ENCODE measurements at places on chromosomes 12 and 14. TPM values are rescaled to one million over a fixed set of nuclear protein-coding genes. Genes with fewer than 3 reads are reported as not detected.

- no peak for DNase-seq
Observed at GRCh38 chr14:104680806-104681688, 8.4 kb upstream of the INF2 start.

GRCh38 chr14:57243320-57243719 is 25.4 kb downstream of the EXOC5 start:
- DNase-seq: no peak

GRCh38 chr12:131004166-131004565 is 50.5 kb downstream of the ADGRD1 start:
- no peak for DNase-seq

GRCh38 chr12:28313631-28314030 is 123.4 kb downstream of the CCDC91 start:
- DNase-seq: peak; percentile 1

- no peak for DNase-seq
Observed at GRCh38 chr14:77478029-77478428, 20.1 kb downstream of the AHSA1 start.

CLEC6A gene
- total RNA-seq: not detected

DNA sequence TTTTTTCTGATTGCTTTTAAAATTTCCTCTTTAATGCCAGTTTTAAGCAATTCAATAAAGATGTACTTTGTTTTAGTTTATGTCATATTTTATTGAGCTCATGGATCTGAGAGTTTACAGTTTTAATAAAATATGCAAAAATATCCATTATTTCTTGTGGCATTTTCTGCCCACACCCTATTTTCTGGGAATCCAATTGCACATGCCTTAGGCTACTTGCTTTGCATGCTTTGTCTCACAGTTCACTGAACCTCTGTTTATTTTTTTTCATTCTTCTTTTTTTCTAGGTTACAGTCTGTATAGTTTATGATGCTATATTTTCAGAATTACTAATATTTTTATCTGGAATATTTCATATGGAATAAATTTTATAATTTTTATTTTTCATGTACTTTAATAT is 1258.0 kb downstream of the FSCB start:
- no peak for DNase-seq

DNA sequence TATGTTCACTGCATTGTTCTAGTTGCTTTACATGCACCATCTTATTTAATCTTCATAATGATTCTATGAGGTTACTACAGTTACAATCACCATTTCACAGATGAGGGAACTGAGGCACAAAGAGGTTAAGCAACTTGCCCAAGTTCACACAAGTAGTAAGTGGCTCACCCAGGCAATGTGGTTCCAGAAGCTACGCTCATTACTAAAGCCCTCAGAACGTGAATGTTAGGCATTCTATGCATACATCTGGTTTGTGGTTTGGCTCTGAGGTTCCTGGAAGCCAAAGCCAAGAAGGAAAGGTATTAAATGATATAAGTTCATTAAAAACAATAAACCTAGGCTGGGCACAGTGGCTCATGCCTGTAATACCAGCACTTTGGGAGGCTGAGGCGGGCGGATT is 14.4 kb upstream of the VRTN start:
- DNase-seq: no peak

DNA sequence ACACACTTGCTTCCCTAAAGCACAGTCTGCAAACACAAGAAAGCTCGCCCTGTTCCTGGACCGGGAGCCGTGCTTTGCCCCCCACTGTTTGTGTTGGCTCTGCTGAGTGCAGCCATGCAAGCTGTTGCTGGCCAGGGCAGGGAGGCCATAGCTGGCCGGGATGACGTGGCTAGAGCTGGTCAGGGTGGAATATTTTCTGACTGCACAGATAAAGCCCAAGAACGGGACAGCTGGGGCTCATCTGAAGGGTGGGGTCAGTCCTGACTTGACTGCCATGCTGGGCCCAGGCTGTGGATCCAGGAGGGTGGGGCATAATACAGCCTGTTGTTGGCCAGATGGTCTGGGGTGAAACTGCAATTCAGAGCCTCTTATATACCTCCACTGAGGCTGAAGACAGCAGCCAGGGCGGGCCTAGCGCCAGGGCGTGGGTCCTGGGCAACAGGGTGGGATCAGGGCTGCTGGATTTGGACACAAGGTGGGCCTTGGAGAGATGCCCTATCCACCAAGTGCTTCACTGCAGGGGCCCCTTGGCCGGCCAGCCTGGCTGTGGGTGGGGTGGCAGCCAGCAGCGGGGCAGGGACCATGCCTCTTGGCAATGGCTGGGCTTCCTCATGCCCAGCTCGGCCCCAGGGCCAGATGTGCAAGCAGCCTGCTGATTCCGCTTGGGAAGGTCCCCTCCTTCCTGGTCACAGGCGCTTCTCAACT is 14.8 kb downstream of the KMT5A start:
- DNase-seq: peak; percentile 92

- peak; percentile 78 for DNase-seq
Observed at GRCh38 chr12:117580718-117581062, 219.3 kb upstream of the NOS1 start.

DNA sequence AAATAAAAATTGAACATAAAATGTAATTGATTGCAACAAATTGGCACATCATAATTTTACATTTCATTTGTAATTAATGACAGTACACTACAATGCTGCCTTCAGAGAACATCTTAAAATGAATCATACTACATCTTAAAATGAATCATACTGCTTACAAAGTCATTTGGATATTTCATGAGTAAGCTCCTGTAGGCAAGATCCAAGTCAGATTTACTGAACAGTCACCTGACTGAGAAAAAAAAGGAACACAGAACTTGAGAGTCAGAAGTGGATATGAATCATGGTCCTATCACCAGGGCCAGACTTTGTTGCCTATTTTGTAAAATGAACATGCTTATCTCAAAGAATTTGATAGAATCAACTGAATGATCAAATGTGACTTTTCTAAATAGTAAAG is 32.7 kb upstream of the FBLN5 start:
- DNase-seq: no peak

- no peak for DNase-seq
Observed at GRCh38 chr14:26286081-26286912, 311.5 kb downstream of the NOVA1 start.

DNA sequence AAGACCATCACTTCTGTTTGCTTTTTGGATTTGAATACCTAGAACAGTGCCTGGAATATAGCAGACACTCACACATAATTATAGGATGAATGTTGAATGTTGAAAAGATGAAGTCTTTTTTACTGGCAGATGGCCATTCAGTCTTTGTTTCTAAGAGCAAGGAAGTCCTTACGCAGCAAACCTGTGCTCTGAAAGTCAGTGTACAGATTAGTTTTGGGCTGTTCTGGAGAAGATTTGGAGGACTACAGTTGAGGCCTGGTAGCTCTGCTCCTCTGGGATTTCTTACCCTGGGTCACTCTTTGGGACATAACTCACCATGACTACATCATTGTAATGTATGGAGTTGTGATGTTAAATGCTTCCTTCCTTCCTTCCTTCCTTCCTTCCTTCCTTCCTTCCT is 3.3 kb downstream of the OR4E2 start:
- no peak for DNase-seq

DNA sequence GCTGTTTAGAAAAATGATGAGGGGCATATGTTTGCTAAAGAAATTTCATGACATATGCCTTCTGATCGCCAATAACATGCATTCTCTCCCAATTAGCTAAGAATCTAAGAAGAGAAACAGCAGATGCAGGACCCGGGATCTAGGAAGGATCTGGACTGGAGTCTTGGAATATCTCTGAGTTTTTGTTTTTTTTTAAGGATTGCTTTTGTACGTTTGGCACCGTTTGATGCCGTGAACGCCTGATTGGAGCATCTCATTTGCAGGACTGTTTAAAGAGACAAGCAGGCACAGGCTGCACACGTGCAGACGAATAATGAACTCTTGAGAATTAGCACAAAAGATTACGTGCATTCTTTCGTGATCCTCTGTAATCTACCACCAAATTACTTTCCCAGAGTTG is 13.6 kb downstream of the EML1 start:
- DNase-seq: no peak

SLC24A4 gene
- total RNA-seq: 4.7 TPM

GRCh38 chr12:99767809-99768208 is 120.3 kb downstream of the GARIN6 start:
- DNase-seq: peak; percentile 53

DNA sequence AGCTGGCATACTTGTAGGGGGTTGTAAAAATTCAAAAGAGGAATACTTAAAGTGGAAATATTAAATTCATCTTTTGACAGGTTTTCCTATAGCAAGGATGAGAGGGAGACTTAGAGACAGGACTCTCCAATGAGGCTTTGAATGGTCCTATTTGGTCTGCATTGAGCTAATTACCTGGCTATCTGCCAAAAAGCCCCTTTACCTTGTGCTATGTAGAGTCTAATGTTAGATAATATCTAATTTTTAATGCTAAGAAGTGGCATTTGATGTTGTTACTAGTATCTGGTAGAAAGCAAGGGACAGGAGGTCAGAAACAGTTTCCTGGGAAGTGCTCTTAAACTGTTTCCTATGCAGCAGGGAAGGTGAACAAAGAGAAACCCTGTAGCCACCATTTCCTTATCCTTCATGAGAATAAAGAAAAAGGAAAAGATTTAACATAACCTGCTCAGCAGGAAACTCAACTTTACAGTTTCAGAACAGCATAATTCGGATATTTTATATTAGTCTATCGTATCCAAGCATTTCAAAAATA is 550.0 kb downstream of the SOX5 start:
- DNase-seq: no peak

- DNase-seq: peak; percentile 53
Observed at GRCh38 chr12:62632411-62632918, 165.8 kb downstream of the MON2 start.

SLC25A47 gene
- total RNA-seq: not detected

DNA sequence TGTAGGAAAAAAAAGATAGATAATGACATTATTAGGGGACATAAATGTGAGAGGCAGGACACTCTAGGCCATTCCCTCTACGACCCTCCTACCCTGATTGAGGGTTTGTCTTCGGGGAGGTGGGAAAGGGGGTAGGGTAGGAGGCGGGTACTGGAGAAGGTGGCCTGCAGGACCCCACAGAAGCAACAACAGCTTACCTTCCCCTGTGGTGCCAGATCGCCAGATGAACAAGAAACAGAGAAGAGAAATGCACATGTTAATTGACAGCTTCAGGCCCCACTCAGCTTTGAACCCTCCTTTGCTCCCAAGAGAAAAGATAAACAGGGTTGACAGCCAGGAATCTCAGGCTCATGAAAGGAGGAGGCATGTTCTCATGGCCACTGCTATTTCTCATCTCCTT is 4.8 kb downstream of the PHB2 start:
- DNase-seq: no peak

HOXC12 gene
- total RNA-seq: not detected

- no peak for DNase-seq
Observed at GRCh38 chr14:63737582-63738006, 9.7 kb upstream of the SGPP1 start.

- no peak for DNase-seq
Observed at GRCh38 chr14:62914025-62914424, 131.2 kb downstream of the KCNH5 start.

DNA sequence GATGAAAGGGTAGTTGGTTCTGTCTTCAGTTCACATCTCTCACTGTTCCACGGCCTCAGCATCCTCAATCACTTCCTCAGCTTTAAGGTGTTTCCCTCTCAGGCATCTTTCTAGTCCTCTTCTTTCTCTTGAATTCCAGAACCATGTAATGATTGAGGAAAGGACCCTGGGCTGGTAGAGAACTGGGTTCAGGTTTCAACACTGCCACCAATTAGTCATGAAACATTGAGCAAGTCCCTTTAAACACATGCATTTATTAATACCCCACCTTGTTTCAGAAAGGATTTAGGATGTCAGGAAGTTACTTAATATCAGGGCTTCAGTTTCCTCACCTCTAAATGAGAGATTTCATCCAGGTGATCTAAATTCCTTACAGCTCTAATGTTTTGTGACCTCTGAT is 7.2 kb downstream of the DMAC2L start:
- no peak for DNase-seq

- DNase-seq: no peak
Observed at GRCh38 chr14:61326847-61327246, 5.5 kb downstream of the PRKCH start.

DNA sequence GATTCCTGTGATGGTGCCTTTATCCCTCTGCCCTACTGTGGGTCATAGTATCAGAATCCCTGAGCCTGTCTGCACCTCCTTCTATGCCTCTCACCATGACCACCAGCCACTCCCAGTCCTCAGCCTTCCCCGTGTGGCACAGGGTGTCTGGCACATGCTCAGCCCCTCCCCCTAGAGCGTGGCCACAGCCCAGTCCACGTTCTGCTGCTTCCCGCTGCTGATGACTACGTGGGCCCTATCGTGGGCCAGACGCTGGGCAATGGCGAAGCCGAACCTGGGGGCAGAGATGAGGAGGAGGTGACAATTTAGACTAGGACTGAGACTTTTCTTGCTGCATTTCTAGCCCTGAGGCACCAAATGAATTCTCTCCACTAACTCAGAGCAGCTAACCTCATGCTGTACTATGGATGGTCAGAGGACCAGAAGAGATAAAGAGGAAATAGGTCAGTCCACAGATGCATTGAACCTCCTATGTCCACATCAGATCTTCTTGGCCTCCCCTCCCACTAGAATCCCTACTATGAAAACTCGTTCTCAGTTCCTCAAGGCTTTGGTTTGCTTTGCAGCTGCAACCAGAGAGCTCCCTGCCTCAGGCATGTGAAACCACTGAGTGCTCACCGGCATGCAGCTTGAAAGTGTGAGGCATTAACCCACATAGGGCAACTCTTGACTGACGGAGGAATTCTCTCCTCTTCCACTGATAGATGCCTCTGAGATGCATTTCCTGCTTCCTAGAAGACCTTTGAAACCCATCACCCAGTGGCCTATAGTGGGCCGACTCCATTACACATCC is 126.3 kb upstream of the DHRS4 start:
- DNase-seq: no peak

LRRIQ1 gene
- total RNA-seq: 13.9 TPM

DNA sequence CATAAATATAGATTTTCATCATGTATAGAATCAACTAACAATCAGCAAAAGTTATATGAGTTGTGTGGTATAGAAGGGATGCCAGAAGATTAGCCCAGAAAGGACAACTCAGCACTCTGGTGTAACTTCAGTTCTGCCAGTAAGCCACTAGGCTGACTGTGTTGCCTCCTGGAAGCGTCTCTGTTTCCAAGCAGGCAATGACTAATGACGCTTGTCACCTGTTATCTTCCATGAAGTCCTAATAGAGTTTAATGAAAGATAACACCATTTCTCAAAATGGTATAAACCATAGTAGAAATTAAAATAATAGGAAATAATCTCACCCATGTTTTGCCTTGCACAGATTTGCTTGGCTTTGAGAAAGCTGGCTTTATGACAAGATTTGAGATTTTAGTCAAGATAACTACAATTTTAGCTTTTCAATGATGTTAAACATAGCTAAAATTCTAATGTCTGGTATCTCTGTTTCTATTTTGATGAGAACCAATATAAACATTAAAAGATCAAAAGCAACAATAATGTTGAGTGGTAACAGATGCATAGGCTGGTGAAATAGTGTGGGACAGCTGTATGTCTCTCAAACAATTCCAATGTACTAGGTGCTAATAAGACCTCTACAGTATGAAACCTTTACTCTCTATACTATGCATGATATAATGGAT is 9.0 kb upstream of the RNU6-7 start:
- no peak for DNase-seq
